T-cell (primary cell): ENCODE measurements at places on chromosomes 6 and 20.

DNA sequence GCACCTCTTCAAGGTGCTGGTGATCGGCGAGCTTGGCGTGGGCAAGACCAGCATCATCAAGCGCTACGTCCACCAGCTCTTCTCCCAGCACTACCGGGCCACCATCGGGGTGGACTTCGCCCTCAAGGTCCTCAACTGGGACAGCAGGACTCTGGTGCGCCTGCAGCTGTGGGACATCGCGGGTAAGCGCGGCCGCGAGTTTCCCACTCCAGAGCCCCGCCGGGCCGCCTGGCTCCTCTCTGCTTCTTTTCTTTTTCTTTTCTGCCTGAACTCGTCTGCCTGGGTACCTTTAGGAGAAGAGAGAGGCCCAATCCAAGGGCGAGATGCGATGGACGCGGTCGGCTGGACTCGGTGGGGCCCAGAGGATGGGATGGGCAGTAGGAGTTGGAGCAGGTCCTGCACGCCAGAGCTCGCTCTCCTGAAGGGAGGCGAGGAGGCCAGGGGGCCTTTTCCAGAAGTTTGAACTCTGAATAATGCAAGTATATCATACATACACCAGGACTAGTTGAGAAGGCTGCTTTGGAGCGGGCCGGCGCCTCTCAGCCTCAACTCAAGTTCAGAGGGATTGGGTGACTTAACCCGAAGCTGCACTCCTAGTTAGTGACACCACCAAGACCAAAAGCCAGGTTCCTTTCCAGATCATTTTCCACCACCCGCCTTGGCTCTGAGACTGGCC is 445 bp downstream of the RAB32 start:
- DNase-seq = no peak

DNA sequence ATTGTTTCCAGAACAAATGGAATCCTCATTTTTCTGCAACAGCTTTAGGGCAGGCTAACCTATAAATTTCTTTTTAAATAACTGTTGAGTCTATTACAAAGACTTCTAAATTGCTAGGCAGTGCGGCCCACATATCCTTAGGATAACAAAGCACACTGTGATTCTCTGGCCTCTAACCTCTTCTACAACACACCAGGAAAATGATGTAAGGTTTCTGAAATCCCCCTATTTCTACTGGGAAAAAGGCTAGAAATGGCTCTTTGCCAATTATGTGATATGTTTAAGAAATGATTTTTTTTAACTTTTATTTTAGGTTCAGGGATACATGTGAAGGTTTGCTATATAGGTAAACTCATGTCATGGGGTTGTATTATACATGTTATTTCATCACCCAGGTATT is 17.3 kb upstream of the NT5E start:
- no peak for DNase-seq

DNA sequence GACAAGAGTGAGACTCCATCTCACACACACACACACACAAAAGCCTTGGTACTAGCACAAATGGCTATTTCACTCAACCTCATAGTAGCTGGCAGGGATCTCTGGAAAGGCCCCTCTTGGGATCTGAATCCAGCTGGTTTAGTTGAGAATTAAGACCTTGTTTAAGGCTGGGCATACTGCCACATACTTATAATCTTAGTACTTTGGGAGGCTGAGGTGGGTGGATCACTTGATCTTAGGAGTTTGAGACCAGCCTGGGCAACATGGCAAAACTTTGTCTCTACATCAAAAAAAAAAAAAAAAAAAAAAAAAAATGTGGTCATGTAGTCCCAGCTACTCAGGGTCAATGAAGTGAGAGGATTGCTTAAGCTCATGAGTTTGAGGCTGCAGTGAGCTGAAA is 628.3 kb downstream of the MMUT start:
- DNase-seq = no peak

DNA sequence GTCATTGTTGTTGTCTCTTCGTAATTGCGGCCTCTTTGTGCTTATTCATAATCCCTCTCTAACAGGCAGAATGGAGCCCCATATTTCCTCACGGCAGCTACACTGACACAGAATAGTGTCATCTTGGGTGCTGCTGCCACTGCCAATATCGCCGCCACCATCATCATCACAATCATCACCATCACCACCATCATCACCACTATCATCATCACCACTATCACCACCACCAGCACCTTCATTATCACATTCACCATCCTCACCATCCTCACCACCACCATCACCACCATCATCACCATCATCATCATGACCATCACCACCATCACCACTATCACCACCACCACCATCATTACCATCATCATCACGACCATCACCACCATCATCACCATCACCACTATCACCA is 10.8 kb downstream of the NPBWR2 start:
- no peak for DNase-seq

- no peak for DNase-seq
These were observed 246.2 kb downstream of the LRFN2 start for GRCh38 chr6:40340957-40341356.

GRCh38 chr20:41889126-41889843 is 271.1 kb upstream of the CHD6 start:
- no peak for DNase-seq

DNA sequence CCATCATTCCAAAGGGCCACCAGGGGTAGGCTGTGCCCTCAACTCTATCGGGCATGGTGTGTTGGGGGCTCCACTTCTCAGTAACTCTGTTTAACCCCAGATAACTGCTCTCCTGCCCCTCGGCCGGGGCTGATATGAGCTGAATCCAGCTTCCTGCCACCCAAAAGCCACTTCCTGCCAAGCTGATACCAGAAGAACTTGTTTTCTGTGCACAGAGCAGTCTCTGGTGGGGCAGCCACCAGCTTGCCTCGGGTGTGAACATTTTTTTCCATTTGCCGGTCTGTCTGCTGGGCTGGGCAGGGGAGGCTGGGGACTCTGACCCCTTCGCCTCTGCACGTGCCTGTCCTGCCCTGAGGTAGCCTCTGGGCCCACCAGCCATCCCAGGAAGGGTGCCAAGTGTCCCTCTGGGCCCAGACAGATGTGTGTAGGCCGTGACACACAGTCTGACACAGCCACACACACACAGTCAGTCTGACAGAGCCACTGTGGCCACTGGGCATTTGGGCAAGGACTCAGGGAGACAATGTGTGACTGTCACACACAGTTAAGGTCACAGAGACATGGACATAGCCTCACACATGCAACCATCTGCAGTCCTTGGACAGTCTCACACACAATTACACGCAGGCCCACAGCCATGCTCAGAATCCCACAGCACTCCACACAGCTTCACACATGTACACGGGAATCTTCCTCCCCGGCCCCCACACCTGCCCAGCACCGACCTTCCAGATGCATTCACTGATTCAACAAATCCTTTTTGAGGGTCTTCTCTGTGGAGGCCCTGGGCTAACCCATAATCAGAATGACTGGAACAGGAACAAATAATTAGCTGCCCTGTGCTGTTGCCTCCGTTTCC is 45.1 kb downstream of the NOL4L start:
- DNase-seq = peak; percentile 63
